NCI-H2081 (cell line): ENCODE measurements at places on chromosomes 2 and 18.

DNA sequence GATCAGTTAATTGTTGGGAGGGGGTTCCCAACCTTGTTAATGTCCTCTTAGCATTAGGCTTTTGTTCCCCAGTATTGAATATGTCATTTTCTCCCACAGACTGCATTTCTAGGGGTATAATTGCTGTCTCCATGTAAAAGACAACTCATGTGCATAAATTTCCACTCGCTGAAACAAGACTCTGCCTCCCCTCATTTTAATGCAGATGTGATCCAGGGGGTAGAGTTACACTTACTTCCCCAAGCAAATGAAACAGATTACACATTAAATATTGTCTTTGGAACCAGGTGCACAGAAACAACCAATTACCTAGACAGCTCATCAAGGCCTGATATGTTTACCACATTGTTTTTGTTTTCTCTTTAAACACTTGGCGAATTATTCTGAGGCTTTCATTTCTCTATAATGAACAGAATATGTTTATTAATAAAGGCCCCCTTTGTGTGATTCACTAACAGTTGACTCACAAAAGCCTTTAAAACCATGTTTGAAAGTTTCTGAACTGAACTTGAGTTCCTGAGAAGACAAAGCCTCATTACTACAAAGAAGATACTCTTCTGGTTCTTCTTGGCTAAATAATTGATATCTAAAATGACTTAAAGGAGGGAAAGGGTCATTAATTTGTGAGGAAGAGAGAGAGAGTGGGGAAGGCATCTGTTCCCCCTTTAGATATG, 15.0 kb upstream of the ACVR1 start:
- DNase-seq, result peak; percentile 27

DNA sequence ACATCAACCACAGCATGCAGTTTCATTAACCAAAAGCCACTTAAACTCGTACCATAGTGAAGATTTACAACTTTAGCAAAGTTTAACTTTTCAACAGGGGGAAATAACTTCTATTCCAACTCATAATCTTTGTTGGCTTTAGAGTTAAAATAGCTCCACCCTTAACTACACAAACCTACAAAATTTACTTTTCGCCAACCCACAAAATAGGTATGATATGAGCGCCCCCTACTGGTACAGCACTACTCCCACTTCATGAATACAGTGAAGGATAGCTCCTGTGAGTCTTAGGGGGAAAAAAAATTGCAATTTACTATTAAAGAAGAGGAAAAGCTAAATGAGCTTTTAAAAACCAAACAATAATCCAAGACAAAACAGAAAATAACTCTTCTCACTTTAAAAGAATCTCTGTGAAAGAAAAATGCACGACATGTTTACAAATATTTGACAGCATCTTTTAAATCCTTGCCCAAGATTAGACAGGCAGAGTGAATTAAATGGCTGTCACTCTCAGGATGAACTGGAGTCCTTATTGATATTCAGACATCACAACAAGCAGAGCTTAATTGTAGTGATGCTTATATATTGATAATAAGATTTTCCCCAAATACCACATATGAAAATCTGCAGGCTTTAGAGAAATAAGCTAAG, 32.2 kb downstream of the TMEFF2 start:
- DNase-seq, result peak; percentile 59

DNA sequence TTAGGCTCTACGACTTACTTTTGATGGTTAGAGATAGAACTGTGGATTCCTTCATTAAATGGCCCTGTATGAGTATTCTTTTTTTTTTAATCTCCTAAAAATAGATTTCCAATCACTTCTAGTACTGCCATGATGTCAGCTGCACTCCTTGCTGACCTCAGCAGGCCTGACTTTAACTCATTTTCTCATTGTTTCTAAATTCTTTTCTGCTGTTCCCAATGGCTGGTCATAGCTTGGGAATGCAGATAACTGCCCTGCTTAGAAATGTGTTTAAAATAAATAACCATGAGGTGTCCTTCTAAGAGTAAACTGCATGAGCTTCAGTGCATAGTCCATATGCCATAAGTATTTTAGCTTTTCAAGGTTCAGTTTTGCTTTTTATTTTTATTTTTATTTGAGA, 15.7 kb downstream of the CCDC85A start:
- no peak for DNase-seq

GRCh38 chr2:14750433-14750832, 117.9 kb downstream of the LRATD1 start:
- no peak for DNase-seq

DNA sequence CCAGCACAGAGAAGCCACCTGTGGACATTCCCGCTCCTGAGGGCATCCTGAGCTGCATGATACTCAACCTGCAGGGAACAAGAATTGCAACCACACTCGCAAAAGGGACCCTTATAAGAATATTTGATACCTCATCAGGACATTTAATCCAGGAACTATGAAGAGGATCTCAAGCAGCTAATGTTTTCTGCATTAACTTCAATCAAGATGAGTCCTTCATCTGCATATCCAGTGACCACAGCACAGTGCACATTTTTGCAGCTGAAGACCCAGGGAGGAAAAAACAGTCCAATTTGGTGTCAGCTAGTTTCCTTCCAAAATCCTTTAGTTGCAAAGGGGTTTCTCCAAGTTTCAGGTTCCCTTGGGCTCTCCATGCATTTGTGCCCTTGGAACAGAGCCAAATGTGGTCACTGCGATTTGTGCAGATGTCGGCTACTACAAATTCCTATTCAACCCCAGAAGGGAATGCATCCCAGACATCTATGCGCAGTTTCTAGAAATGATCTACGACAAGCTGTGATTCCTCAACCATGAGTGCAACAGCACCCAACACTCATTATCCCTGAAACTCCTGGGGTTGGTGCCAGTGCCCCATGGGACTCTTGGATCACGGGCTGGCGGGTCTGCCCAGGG, 23.3 kb upstream of the FHOD3 start:
- DNase-seq, result no peak

- DNase-seq, result no peak
Measured at GRCh38 chr18:28019425-28020108, 157.4 kb downstream of the CDH2 start.

GRCh38 chr18:71036783-71037182, 747.9 kb downstream of the SOCS6 start:
- no peak for DNase-seq

- no peak for DNase-seq
Measured at GRCh38 chr2:60526623-60527022, 26.8 kb downstream of the BCL11A start.

DNA sequence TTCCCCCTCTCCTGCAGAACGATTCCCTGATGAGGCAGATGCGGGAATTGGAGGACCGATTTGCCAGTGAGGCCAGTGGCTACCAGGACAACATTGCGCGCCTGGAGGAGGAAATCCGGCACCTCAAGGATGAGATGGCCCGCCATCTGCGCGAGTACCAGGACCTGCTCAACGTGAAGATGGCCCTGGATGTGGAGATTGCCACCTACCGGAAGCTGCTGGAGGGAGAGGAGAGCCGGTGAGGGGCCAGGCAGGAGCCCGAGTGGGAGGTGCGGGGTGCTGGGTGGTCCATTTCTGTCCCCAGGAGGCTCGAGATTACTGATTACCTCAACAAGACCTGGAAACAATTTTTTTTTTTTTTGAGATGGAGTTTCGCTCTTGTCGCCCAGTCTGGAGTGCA, 3.1 kb downstream of the DES start:
- DNase-seq, result no peak

DNA sequence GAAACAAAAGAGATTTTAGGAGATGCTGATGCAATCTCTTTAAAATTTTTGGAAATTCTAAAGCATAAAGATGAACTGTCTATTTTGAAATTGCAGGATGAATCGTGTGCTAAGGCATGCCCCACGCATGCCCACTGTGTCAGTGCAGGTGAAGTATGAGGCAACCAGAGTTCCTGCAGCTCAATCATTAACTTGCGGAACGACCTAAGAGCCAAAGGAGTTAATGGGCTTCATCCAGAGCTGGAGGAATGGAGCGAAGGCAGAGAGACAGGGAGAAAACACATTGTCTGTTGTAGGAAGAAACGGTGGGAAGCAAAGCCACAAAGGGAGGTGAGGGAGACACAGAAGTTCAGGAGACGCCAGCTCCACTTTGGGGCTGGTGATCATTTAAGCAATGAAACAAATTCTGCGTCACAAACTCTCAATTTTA, 265.2 kb downstream of the CCDC85A start:
- no peak for DNase-seq

GRCh38 chr2:165357758-165358157, 111.7 kb upstream of the CSRNP3 start:
- peak; percentile 5 for DNase-seq

GRCh38 chr18:6362559-6363129, 52.1 kb downstream of the L3MBTL4 start:
- no peak for DNase-seq

DNA sequence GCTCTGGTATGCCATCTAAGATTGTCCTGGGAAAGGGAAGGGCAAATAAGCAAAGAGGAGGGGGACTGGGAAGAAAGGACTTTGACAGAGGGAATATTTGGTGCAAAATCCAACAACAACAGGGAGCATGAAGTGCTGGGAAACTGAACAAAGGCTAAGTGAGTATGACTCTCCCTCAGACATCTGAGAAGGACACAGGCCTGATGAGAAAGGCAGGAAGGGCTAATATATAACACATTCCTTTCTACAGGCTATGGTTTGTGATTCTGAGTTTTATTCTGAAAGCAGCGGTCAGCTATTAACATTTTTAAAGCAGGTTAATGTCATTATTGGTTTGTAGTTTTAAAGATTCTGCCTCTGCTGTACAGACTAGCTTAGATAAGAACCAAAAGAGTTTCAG, 1579.5 kb downstream of the LRP1B start:
- no peak for DNase-seq

GRCh38 chr18:9096007-9096371, 6.5 kb upstream of the NDUFV2 start:
- no peak for DNase-seq

DNA sequence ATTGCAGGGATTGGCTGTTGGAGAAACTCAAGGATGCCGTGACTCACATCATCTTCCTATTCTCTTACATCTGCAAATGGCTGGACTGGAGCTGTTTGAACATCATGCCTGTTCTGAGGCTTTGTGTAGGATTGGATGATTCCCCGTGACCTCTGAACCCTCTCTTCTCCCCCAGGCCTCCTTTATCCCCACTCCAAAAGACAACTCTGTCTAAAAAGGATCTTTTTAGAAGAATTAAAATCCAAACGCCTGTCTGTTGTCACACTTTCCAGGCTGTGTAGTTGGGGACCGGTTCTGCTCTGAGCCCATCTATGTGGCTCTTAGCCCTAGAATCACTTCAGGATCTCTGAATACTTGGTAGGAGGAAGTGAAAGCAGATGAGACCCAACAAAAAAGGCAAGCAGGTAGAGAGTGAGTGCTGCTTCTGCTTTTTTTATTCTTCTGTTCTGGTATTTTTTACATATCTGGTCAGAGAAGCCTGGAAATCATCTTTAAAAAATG, 565 bp downstream of the SP140 start:
- no peak for DNase-seq

GRCh38 chr2:14530506-14530905, 102.0 kb upstream of the LRATD1 start:
- no peak for DNase-seq

DNA sequence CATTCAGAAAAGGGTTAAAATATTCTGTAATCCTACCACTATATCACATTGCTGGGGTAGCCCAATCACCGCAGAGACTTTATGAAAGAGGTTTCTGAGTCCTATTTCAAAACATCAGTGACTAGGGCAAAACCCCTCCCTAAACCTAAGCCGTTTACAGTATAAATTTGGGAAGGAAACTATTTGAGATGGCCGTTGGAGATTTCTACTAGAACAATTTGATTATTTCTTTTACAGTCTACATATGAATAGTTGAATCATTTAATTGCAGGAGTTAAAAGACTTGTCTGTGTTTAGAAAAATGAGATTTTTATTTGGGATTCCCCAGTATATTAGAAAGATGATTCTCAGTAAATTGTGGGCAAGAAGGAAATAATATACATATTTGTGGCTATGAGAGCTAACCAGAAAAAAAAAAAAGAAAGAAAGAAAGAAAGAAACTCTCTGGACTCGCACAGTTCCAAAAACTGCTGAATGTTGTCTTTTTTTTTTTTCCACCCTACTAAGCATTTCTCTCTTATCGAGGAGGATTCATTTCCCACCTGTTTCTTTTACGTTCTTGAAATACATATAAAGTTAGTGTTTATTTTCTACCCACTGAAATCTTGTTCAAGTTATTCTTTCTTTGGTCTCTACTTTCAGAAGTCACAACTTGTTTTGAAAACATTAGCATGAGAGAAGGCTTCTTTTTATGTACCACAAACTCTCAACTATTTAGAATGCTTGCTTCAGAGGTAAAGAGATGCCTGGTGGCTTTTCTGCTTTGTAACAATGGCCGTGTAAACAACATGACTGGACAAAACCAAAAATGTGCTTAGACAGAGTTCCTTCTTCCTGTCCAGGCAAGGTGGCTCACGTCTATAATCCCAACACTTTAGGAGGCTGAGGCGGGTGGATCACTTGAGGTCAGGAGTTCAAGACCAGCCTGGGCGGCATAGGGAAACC, 65.9 kb downstream of the BCL2 start:
- DNase-seq, result no peak

- DNase-seq, result no peak
Measured at GRCh38 chr2:228675091-228675490, 493.6 kb upstream of the SPHKAP start.

DNA sequence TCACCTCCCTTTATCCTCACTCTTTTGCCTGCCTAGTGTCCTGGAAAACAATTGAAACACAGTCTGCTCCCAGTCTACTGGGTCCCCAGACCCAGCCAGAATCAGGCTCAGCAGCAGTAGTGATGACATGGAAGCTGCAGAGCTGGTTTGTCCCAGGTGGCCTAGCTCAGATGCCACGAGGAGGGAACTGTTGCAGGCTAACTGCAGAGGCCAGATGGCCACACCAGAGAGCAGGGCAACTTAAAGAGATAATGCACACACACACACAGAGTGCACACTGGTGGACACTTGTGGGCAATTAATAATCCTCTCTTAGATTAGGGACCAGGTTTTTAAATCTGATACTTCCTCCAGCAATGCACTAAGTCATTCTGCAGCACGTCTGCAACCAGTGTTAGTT, 42.4 kb downstream of the GYPC start:
- DNase-seq, result no peak

DNA sequence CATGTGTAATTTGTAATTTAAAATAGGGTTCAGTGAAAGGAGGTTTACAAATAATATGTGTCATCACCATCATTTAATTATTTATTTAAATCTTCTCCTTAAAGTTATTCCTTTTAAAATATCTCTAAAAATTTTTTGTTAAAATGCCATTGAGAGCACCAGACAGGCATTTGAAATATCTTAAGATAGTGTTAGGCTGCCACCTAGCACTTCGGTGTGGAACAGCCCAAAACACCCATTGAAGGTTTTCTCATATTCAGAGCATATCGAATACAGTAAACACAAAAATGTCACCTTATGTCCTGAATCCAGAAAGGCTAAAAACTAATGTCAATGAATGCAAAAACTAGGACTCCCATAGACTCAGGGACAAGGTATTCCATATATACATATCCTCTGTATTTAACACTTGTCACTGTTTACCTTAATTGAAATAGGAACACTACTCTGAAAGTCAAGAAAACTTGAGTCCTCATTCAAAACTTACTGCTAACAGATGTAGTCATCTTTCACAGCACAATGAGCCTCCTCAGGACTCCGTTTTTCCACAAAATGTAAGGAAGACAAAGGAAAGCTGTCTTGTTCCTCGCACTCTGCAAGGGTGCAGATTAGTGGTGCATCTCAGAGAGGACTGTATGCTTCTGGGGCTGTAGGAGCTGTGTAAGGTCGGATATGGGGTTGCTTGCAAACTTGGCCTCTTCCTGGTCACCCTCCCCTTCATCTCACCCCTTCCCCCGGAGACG, 329.5 kb downstream of the PAX3 start:
- peak; percentile 42 for DNase-seq

- DNase-seq, result no peak
Measured at GRCh38 chr18:23237524-23238151, 102.4 kb downstream of the CABLES1 start.
